NCI-H1048 (cell line): ENCODE measurements at places on chromosomes 5 and 9.

DNA sequence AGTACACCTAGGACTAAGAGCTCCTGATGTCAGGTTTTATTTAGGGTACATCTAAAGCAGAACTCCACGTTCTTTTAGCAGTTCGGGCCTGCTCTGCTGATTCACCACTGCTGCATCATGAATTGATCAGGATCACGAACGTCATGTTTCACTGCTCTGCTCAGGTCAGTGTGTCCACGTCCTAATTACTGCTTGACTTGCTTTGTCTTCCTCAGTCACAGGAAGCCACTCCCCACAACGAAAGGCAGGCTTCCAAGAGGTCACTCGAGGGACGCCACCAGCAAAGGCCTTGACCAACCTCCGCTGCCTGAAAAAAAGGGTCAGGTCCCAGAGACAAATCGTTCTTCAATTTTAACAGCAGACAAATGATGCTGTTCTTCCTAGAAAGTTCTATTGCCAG, 40.3 kb downstream of the CTNND2 start:
- DNase-seq, result no peak

DNA sequence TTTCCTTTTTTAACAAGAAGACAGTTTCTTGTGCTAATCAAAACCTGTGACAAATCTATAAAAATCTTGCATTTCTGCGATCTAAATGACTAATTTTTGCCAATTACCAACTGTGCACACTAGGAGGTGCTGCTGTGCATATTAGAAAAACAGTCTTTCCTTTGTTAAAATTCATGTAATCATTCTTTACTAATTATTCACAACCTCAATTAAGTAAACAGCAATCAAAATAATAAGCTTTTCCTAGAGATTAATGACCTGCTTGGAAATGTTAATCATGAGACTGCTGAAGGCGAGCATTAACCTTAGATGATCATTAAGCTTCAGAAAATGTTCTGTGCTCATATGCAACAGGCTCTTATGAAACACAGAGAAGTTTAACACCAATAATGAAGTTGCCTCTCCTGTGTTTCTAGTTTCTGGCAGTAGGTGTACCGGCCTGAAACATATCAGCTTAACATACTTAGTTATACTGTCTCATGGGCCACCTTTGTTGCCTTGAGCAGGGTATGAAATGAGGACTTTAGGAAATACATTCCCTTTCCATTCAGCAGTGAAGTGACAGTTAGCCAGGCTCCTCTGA, 17.7 kb downstream of the RFESD start:
- no peak for DNase-seq

DNA sequence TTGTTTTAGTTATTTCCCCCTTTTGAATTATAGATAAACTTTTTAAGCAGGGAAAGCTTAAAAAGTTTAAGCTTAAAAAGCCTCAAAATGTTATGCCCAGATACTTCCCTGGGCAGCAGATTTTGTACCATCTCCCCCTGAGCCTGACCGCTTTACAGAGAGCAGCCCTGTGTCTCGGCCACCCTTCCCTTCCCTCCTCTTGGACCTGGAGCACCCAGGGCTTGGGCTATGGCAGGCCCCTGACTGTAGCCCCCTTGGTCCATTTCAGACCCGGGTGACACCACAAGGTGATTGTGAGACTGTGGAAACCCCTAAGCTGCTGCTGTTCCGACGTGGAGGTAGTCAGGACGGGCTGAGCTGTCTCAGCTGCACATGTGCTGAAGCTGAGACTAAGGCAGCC, 97.7 kb downstream of the RALGPS1 start:
- DNase-seq, result no peak

DNA sequence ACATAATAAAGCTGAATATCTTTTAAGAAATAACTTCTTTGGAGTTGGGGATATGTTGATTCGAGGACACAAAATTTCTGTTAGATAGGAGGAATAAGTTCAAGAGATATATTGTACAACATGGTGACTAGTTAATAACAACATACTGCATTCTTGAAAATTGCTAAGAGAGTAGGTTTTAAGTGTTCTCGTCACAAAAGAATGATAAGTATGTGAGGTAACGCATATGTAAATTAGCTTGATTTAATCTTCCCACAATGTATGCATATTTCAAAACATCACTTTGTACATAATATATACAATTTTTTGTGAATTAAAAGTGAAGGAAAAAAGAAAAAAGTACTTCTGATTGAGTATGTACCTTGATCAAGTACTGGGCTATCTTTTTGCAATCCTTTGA, 428.0 kb upstream of the TRPC7 start:
- no peak for DNase-seq

DNA sequence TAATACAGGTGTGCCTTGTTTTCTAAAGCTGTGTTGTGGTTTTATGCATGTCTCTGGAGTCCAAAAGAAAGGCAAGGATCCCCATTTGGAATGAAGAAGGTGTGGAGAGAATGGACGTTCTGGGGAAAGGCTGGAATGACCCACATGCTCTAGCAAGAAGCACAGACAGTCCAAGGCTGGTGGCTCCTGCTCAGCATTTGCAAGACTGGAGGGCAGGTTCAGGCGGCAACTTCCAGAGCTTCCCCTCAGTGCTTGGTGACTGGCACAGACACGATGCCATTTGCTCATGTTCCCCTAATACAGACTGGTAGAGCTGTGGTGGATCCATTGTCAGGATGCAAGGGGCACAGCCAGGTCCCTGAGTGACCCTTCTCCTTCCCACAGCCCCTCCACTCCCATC, 8.2 kb downstream of the SLC22A4 start:
- no peak for DNase-seq

- no peak for DNase-seq
Observed at GRCh38 chr9:122107291-122107805, 14.2 kb upstream of the TTLL11 start.

DNA sequence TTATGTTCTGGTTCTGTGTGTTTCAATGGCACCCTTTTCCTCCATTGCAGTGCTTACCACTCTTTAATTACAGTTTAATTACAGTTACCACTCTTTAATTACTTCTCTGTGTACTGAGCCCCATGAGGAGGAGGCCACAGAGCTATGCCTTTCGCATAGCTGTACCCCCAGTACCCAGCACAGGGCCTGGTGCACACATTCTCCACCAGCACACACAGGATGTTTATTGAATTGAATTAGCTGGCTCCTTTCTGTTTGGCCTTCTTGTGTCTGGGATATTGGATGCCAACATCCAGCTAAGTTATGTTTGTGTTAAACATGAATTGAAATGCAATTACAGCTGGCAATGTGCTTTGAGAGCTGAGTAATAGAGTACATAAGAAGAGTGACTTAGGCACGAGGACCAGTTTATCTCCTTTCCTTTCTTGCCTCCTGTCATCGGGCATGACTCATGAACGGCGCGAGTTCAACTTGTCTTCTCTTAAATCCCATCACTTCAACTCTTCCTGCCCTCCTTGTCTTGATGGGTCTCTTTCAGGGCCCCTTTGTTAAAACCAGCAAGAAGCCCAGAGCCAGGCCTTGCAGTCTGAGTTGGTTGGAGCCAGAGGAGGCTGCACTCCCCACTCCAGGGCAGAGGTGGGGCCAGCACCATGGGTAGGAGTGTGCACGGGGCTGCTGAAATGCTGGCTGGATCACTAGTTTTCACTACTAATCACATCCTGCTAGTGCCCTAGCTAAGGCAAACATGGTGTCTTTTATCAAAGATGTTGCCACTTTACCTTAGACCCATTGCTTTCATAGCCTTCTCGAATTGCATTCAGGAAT, 37.4 kb downstream of the MVB12B start:
- DNase-seq, result no peak

- no peak for DNase-seq
Observed at GRCh38 chr5:98639274-98639673, 134.2 kb upstream of the RGMB start.

- no peak for DNase-seq
Observed at GRCh38 chr9:120016231-120016630, 563.7 kb downstream of the CDK5RAP2 start.
